ENCODE measurements at places on chromosomes 3 and 15. TPM values are rescaled to one million over a fixed set of nuclear protein-coding genes. Genes with fewer than 3 reads are reported as not detected.

The PPP1R14D gene
- not detected for total RNA-seq

The CNTN4 gene
- 2.2 TPM for total RNA-seq

DNA sequence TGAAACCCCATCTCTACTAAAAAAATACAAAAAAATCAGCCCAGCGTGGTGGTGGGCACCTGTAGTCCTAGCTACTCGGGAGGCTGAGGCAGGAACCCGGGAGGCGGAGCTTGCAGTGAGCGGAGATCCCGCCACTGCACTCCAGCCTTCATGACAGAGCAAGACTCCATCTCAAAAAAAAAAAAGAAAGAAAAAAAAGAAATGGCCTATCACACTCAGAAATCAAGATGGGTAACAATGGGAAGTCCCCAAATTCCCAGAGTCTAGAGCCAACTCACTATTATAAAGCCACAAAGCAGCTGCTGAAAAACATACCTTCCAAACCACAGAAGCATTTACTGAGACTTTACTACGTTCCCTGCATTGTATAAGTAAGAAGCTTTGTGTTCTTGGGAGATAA lies 7.5 kb downstream of the HDGFL3 start:
- no peak for DNase-seq

DNA sequence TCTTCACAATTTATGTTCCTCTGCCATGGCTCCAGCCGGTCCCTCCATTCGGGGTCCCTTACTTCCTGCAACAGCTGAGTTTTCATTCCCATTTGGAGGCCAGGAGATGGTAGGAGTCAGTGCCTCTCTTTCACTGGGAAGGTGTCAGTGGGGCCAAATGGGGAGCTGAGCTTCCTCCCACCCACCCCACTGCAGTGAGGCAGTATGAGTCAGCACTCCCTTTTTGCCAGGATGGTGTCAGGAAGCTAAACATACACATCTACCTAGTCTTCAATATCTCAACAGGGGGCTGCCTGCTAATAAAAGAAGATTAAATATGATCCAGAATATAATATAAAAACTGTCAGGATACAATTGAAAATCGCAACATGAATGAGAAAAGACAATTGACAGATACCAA lies 12.7 kb upstream of the ACTC1 start:
- no peak for DNase-seq

Data from H1 (cell line).